ENCODE measurements at places on chromosomes 11 and 22. TPM values are rescaled to one million over a fixed set of nuclear protein-coding genes. Genes with fewer than 3 reads are reported as not detected.

ADAMTS8 gene
- 1.7 TPM for total RNA-seq

GGTLC2 gene
- not detected for total RNA-seq

TSGA10IP gene
- total RNA-seq: not detected

SYT9 gene
- total RNA-seq: 0.18 TPM

CENPM gene
- 35.5 TPM for total RNA-seq

IL17REL gene
- total RNA-seq: 0.05 TPM

FBXO7 gene
- total RNA-seq: 75.3 TPM

CD6 gene
- total RNA-seq: 0.21 TPM

KCNJ11 gene
- total RNA-seq: 4.7 TPM

MS4A6E gene
- not detected for total RNA-seq

RFPL1 gene
- not detected for total RNA-seq

CASP12 gene
- total RNA-seq: not detected

NUMA1 gene
- total RNA-seq: 64.2 TPM

KLHL22 gene
- 11.5 TPM for total RNA-seq

LRRC32 gene
- total RNA-seq: 0.17 TPM

SLC6A5 gene
- not detected for total RNA-seq

MOGAT2 gene
- total RNA-seq: not detected

TRIM49 gene
- 0.05 TPM for total RNA-seq

OR52E6 gene
- total RNA-seq: not detected

C11orf52 gene
- total RNA-seq: 0.09 TPM

ZNF280B gene
- 1.2 TPM for total RNA-seq

H19 gene
- total RNA-seq: 15.4 TPM

CARD18 gene
- not detected for total RNA-seq

EPS8L2 gene
- total RNA-seq: 114 TPM

TMPRSS13 gene
- not detected for total RNA-seq
